ENCODE measurements at places on chromosomes 16 and 17.
A peak's percentile ranks its signal among the peaks of the same experiment; 100 is the strongest.

DNA sequence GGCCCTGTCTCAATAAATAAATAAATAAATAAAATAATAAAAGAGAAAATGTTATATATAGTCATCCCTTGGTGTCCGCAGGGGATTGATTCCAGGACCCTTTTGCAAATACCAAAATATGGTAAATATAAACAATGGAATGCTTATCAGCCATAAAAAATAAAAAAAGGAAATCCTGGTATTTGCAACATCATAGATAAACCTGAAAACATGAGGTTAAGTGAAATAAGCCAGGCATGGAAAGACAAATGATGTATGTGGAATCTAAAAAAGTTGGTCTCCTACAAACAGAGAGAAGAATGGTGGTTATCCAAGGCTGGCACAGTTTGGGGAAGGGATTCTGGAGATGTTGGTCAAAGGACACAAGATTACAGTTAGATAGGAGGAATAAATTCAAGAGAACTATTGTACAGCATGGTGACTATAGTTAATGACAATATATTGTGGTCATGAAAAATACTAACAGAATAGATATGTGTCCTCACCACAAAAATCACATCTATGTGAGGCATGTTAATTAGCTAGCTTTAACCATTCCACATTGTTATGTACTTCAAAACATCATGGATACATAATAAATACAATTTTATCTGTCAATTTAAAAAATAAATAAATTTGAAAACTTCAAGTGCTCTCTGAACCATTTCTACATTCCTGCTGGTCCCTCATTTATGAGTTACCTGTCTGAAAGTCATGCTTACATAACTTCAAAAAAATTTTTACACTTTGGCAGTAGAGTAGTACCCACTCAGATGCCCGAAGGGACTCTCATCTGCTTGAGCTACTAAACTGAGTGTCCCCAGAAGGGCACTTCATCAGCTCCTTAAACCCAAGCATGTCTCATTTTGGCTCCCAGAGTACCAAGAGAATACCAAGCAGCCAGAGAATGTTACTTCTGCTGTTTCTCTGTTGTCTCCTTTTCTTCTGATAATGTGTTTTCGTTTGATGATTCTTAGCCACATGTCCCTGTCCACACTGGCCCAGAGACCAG, 26.6 kb downstream of the N4BP1 start:
- DNase-seq, result no peak

DNA sequence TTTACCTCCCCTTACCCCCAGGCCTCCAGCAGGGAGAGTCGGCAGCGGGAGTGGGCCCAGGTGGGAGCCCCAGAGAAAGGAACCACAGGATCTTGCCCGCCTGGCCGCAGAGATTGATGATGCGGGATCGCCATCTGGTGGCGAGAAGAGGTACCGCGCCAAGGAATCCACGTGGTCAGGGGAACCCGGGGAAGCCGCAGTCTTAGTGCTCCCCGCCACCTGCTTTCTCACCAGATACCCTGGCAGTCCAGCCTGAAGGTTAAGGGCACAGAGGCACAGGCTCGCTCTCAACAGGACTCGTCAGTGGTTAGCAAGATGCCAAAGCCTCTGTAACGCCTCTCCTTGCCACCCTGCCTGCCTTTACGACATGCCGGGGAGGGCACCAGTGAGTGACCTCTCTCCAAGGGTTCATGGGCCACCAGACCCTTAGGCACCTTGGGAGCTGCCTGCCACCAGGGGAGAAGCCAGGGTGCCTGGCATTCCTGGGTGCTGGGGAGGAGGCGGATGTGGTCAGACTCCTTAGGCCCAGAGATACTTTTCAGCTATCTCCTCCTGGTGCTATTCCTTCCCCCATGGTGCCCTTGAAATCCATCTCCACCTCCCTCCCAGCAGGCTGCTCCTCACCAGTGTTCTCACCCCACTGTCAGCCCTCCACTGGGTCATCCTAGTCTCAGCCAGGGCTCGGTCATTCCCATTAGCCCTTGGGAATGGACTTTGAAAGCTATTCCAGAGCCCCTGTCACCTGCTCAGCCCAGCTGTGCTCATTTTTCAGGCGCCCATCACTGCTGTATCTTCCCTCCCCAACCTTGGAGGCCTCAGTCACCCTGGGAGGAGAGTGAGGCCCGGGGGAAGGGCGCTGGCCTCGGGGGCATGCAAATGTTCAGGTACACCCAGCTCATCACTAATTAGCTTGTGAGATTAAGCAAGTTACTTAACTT, 5.5 kb upstream of the RHBDF2 start:
- peak; percentile 85 for DNase-seq

- DNase-seq, result no peak
Observed at GRCh38 chr17:31064707-31065106, 30.1 kb upstream of the NF1 start.

DNA sequence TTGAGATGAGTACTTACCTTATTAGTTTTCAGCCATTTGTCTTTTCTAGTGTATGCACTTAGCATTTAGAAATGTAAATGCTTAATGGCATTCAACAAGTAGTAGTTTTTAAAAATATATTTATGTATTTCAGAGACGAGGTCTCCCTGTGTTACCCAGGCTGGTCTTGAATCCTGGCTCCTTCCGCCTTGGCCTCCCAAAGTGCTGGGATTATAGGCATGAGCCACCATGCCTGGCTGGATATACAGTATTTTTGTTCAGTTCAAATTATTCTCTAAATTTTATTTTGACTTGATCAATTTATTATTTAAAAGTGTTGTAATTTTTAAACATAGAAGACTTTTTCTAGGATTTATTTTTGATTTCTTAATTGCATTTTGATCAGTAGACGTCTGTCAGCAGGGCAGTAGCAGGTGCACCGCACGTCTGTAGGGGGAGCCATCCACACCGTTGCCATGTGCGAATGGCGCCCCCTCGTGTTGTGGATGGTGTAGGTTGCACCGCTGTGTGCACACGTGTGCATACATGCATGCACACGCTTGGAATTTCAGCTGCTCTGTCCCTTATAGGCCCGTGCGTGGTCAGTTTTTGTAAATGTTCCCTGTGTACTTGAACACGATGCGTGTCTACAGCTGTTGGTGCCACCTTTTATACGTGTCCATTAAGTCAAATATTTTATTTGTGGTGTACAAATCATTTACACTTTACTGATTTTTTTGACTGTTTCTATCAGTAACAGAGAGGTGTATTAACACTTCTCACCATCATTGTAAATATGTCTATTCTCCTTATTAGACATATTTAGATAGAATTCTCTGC, 30.6 kb downstream of the RPTOR start:
- DNase-seq, result peak; percentile 82

- no peak for DNase-seq
Observed at GRCh38 chr16:81720973-81721906, 57.9 kb upstream of the PLCG2 start.

DNA sequence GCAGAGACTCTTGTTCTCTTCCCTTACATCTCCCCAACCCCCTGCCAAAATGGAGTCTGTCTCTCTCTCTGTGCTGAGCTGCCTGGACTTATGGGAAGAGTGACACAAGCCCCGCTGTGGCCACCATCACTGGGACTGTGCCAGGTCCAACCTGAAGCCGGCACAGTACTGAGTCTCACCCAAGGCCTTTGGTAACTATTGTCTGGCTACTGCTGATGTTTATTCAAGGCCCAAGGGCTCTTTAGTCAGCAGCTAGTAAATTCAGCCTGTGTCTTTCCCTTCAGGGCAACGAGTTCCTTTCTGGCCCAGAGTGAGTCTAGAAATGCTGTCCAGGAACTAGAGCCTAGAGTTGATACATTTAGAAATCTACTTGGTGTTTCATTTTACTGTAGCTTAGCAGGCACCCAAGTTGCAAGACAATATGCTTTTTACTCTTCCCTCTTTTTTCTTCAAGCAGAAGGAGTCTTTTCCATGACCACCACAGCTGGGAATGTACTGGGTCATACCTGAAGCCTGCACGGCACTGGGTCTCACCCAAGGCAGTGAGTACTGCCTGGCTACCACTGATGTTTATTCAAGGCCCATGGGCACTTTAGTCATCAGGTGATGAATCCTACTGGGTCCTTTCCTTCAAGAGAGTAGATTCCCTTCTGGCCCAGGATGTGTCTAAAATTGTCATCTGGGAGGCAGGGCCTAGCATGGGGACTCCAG, 17.7 kb downstream of the EFCAB5 start:
- no peak for DNase-seq

All from stimulated activated CD4-positive, alpha-beta T cell treated with anti-CD3 and anti-CD28 coated beads, Interleukin-1b, Interleukin-23, amount 100 ng/mL, for 1 hour (primary cell).